ENCODE measurements at places on chromosomes 1 and 21.

DNA sequence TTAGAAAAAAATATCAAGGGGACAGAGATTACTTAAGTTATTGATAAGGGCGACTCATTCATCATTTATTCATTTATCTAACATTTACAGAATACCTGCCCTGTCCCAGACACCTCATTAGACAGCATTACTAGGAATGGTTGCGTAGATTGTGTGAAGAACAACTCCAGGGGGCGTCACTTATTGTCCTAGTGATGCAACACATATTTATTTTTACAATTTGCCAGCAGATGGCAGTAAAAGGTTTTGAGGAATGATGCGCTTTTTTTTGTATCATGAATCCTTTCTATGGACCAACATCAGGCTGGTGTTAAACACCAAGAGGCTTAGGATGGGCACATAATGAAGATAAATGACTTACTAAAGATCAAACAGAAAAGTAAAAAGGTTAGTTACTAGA, 5.5 kb downstream of the NCAM2 start:
- DNase-seq, result peak; percentile 85

DNA sequence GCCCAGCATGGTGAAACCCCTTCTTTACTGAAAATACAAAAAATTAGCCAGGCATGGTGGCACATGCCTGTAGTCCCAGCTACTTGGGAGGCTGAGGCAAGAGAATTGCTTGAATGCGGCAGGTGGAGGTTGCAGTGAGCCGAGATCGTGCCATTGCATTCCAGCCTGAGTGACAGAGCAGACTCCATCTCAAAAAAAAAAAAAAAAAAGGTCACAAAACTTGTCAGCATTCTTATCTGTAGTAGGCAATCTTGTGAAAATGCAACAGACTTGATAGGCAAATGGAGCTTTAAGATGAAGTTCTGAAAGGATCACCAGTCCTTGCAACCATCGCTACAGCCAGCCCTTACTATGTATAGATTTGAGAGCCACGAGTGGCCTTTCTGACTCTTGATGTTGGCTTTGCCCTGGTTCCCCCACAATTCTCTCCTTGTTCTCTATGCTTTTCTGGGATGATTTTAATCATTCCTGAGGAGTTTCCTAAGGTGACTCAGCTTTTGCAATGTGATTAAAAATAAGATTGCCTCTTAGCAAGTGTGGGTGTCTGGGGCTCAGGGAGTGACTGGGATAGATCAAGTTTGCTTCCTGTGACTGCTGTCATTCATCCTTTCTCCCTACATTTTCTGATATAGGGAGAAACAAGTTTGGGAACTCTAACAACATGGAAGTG, 7.1 kb upstream of the MAP1LC3C start:
- DNase-seq, result no peak

DNA sequence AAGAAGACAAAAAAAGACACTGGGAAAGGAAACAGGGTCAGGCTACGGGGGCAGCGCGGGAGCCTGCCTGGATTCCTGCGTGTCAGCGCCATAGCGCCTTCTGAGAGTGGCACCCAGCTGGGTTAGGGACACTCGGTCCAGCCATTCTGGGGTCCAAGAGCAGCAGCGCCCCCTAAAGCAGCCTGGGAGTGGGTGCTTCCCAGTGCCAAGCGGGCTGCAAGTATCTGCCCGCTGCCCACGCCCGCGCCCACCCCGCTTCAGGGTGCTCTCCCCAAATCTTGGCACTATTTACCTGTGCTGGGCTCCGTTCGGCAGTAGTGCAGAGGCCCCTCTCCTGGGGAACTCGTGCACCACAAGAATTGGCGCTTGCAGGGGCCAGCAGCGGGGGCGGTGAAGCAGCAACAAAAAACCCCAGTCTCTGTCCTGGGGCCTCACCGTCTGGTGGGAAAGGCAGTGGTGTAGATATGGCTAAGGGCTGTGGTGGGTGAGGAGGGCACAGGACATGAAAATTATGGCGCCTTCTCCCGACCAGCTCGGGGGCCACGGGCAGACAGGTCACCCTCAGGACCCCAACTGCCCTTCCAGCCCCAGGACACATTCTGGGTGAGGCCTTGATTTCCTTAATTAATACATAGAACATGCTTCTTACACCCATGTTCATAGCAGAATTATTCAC, 24.1 kb upstream of the LBR start:
- DNase-seq, result no peak

- DNase-seq, result no peak
These were observed 40.9 kb downstream of the LGR6 start for GRCh38 chr1:202234331-202235002.

- no peak for DNase-seq
These were observed 61.2 kb downstream of the KCNN3 start for GRCh38 chr1:154808909-154809262.

DNA sequence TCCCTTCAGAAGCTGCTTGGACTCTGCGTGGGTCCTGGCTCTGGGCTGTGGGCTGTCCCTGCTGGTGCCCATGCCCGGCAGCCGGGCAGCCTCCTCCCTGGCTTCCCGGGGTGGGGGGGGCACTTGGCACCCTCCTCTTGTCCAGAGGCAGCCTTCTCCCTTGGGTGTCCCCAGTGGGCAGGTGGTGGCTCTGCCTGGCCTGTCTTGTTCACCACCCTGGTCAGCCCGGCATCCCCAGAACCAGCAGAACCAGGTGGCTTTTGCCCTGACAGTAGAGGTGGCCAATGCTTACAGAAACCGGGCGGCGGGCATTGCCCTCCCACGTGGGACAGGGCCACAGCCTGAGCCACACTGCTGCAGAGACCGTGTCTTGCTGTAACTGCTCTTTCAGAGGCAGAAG, 38.0 kb downstream of the CFAP74 start:
- no peak for DNase-seq

GRCh38 chr21:43644609-43645008, 14.7 kb downstream of the HSF2BP start:
- no peak for DNase-seq

DNA sequence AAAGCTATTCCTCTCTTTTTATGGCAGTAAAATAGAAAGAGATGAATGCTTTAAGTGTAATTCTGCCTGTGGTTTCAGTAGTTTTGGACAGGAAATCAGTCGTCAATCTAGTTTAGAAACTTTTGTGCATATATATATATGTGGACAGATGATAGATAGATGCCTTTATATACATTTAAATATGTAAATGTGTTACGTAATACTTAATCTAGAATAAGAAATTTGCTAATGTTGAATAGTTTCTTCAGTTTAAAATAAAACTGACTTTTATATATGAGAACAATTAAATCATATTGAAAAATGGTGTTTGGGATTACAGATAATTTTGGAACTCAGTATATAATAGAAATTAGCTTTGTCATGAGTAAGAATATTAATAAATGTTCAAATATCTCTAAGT, 1165.7 kb upstream of the NCAM2 start:
- no peak for DNase-seq

DNA sequence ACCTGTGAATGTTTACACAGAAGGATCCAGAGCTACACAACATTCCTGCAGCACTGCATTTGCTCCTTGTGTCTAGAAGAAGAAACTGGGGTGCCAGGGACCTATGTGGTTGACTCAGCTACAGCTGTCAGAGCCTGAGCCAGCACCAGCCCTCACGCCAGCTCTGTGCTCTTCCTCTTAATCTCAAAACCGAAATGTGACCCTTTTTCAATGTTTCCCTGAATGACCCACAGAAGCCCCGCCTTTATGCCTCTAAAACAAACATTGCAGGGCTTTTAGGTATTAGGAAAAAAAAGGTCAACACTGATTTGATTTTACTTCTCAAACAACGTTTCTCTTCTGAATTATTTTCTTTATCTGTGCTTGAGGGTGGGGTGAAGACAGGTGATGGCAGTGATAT, 260.5 kb downstream of the DYRK1A start:
- DNase-seq, result no peak

- DNase-seq, result no peak
These were observed at the start of gene B3GALNT2 for GRCh38 chr1:235504122-235504493. Gene B3GALNT2, minus strand, starts transcription at chr1:235504452. Its CDS starts 200 bp downstream, at chr1:235504252.

DNA sequence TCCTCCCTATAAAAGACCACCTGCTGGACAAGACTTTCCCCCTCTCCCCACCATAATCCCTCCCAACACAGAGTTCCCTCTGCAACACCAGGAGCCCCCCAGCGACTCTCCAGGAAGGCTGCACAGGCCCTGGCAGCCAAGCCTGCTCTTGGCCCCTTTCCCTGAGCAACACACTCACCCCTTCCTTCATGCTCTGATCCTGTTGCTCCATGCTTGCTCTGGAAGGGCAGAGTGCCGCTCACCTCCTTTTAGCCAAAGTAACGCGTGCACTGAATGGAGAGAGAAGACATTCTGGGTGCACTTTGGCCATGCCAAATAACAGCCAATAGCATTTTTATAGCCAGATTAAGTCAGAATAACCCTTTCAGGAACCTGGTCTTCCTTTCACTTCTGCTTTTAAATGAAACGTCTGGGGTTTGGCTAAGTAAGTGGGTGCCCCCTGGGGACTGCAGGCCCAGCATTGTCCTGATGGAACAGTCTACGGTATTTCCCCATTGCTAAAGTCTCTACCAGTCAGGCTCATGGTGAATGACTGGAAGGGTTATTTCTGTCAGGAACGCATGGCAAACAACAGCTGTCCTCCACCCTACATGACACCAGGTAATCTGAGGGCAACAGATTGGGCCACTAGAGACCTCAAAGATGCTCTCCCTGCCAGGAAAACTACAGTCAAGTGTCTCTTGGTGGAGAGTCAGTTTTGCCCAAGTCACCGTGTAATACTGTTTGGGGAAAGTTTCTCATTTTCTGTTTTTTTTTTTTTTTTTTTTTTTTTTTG, at the start of gene SLC2A5:
SLC2A5 (minus strand) TSS at position 310 of the 775 bp plus-strand sequence; CDS start at position 211, 99 bp downstream.
- DNase-seq, result peak; percentile 64

GRCh38 chr1:225965231-225965630, 24.2 kb upstream of the LEFTY2 start:
- no peak for DNase-seq

- no peak for DNase-seq
These were observed 13.3 kb downstream of the F3 start for GRCh38 chr1:94528299-94528698.

GRCh38 chr1:9213956-9214355, 20.6 kb upstream of the H6PD start:
- no peak for DNase-seq

DNA sequence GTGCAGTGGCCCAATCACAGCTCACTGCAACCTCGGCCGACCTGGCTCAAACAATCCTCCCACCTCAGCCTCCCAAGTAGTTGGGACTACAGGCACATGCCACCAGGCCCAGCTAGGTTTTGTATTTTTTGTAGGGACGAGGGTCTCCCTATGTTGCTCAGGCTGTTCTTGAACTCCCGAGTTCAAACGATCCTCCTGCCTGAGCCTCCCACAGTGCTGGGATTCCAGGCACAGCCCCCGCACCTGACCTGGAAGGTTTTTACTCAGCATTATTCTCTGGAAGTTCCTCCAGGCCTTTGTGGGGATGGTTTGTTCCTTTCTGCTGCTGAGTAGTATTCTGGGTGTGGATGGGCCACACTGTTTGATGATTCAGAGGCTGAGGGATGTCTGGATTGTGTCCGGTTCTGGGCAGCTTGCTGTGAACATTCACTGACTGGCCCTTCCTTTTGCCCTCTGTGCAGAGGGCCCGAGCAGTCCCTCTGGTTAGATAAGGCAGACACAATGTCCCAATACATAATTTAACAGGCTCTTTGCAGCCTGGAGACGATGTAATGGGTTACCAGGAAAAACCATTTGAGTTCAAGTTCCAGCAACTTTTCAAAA, 6.0 kb upstream of the TRAPPC10 start:
- no peak for DNase-seq

GRCh38 chr21:30348506-30348905, at the start of gene KRTAP23-1:
Gene KRTAP23-1, minus strand, starts transcription at chr21:30348606. Its CDS starts 0 bp downstream, at chr21:30348606.
- DNase-seq, result no peak

DNA sequence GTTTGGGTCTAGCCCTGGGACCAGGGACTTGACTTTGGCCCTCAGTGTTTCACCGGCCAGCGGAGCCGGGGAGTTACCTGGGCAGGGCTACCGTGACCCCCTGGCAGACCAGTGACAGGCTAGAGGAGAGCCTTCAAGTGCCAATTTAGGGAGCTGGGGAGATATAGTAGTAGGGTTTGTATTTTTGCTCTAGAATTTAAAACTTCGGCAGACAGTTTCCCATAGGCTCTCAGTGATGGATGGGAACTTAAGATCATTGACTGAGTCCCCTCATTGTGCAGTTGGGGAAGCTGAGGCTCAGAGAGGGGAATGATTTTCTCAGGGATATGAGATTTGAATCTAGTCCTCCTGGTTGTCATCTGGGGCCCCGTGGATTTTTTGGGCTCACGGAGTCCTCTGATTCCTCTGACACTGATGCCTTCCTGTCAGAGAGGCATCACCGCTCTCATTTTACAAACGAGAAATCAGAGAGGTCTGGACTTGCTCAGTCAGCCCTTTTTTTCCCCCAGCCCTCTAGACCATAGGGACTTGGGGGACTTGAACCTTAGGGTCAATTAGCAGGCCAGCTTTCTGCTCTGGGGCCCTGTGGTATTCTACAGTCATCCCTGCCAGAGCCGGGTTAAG, 58.3 kb upstream of the ACOT11 start:
- DNase-seq, result no peak

DNA sequence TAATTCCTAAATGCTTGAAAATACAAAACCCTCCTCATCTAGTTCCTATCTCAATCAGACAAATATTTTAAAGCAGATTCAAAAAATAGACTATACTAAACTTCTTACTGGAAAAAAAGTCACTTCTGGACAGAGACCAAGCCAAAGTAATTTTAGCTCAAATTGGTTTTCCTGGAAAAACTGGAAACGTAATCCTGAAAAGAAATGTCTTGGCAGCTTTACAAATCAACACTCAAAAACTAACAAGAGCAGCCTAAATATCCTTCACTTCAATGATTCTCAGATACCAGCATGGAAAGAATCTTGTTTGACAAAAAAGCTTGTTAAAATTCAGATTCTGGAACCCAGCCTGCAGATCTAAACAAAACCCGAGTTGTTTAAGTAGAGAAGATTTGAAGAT, 9.1 kb upstream of the GPR88 start:
- peak; percentile 86 for DNase-seq

DNA sequence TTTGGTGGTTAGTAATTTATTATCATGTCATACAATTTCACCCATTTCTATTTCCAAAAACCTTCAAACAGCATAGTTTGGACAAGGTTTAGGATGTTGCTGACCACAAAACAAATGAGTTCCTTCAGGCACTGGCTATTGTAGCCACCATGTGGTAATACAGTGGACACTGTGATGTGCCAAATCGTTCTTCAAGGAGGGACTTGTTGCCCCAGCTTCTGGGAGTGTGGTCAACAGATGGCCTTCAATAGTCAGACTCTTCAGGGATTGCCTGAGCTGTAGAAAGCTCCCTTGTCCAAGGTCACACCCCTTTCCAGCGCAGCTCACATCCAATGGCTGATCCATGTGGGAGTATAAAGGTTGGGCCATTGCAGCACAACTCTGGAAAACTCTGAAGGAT, 2.6 kb downstream of the PDE4B start:
- DNase-seq, result no peak

GRCh38 chr1:97654876-97655585, 265.8 kb downstream of the DPYD start:
- DNase-seq, result no peak

GRCh38 chr1:118739501-118739900, 248.6 kb downstream of the TBX15 start:
- no peak for DNase-seq

- peak; percentile 43 for DNase-seq
These were observed 7.3 kb upstream of the CTRC start for GRCh38 chr1:15430787-15431570.

- DNase-seq, result no peak
These were observed 52.4 kb downstream of the CHD5 start for GRCh38 chr1:6127587-6128163.

GRCh38 chr1:228062085-228062791, 20.3 kb upstream of the ARF1 start:
- DNase-seq, result no peak

- no peak for DNase-seq
These were observed 8.7 kb upstream of the GPX7 start for GRCh38 chr1:52593495-52593894.
